ENCODE measurements at places on chromosomes 7 and 10. TPM values are rescaled to one million over a fixed set of nuclear protein-coding genes. Genes with fewer than 3 reads are reported as not detected.
A peak's percentile ranks its signal among the peaks of the same experiment; 100 is the strongest.

DNA sequence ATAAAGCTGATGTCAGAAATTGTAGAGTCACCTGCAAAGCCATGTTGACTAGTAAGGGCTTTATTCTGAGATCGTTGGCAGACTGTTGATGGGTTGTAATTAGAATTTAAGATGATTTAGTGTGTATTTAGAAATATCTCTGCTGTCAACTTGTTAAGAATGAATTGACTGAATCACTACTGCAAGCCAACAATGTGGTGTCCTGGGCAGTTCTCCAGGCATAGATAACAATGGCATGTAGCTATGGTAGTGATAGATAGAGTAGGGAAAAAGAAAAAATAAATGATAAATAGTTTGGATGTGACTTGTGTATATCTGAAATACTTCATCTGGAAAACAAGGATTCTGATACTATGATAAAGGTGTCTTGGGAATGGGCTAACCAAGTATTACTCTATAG lies 640.2 kb downstream of the ARL4A start:
- DNase-seq, result no peak

- DNase-seq, result peak; percentile 40
Observed at GRCh38 chr7:148722340-148723165, 23.9 kb downstream of the CUL1 start.

GRCh38 chr7:148972375-148972774 lies 55.9 kb downstream of the PDIA4 start:
- no peak for DNase-seq

GRCh38 chr10:131193923-131194322 lies 117.6 kb downstream of the TCERG1L start:
- DNase-seq, result no peak

GRCh38 chr7:22460363-22460988 lies 39.5 kb downstream of the STEAP1B start:
- DNase-seq, result no peak

- no peak for DNase-seq
Observed at GRCh38 chr10:123500110-123500509, 166.0 kb upstream of the GPR26 start.

DNA sequence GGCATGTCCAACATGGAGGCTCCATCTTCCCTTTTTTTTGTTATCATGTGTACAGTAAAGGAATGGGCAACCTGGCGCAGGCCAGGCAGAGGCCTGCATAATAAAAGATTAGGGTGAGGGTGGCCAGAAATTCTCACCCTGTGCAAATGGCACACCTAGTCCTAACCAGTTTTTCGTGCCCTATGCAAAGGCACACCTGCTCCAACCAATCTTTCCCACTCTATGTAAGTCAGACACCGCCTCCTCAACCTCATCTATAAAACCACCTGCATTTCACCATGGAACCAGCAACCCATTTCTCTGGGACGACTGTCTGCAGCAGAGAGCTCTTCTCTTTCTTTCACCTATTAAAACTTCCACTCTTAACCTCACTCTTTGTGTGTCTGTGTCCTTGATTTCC lies 16.1 kb downstream of the TBATA start:
- DNase-seq, result no peak

GRCh38 chr10:52335665-52336064 lies 21.6 kb downstream of the DKK1 start:
- no peak for DNase-seq

GRCh38 chr7:51158742-51159445 lies 157.7 kb downstream of the COBL start:
- DNase-seq, result no peak

DNA sequence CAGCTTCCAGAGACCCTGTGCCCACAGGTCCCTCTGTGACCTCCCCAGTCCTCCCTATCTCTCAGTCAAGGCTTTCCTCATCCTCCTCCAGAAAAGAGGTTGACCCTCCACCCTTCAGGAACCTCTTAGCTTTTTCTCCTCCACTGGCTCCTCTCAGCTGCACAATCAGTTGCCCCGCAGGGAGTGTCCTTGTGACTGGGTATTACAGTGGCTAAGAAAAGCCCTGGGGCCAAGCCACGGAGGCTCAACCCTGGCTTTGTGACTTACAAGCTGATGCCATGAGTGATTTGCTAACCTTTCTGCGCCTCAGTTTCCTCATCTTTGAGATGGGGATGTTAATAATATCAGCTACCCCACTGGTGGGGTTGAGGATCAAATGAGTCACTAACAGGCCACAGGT lies 66.4 kb upstream of the ZMIZ1 start:
- peak; percentile 6 for DNase-seq

GRCh38 chr10:124384172-124384571 lies 34.6 kb downstream of the OAT start:
- DNase-seq, result no peak

DNA sequence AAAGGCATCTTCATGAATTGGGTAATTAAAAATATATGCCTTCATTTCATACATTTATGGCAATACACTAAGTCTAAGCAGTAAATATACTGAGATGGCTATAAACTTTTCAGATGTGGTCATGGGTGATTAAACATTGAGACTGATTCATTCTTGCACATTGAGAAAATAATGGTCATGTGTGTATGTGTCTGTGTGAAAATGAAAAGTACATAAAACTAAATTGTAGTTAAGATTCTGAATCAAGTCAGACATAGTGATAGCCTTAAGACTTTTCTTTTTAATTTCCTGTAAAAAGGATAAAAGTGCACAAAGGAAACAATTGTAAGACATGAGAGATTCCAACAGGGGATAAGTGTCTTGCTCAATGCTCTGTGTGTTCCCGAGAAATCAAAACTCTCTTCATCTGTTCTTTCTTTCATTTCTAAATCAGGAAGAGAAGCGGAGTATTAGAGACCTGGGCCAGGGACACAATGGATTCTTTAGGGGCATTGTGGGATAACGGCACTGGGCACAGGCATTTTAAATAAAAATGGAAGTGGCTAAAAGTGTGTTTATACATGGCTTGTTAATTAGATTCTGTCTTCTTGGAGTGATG lies 69.8 kb upstream of the AGR3 start:
- no peak for DNase-seq

DNA sequence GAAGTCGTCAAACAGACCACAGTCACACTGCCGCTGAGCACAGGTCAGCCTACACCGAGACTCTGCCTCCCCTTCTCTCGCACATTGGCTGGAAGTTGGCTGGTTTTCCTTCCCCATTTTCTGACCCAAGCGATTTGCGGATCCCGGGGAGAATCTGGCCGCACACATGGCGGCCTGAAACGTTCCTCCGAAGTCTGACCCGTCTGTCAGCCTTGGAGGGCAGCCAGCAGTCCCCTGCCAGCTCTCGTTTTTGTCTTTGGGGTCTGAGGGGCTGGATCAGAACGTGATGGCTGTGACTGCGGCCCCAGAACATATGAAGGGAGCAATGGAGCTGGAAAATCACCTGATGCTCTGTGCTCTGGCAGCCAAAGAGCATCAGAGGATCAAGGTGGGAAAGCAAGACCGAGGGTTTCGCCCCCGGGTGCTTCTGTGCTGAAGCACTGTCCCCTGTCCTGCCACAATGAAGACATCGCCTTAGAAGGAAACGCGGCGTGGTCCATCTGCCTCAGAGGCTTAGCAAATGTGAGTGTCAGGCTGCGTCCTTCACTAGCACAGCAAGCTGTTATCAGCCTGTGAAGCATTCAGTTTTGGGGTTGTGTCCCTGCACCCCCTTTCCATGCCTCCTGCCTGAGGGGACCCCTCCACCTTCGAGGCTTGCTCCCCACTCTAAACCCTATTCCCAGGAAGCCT lies 119.3 kb upstream of the SHH start:
- no peak for DNase-seq

DNA sequence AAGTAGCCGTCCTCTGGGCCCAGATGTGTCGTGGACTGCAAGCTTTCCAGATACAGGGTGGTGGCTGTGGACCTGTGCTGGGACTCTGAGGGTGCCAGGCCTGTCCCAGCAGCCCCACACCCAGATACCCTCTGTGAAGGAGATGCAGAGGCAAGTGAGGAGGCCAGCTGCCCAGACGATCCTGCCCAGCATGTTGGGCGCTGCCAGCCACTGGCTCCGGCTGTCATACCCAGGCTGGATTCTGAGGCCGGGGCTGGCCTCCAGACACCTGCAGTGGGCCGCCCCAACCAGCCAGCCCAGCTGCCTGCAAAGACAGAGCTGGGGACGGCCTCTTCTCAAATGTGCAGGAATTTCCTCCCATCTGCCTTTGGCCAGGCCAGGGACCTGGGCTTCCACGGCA lies 39.1 kb upstream of the EBF3 start:
- DNase-seq, result no peak

DNA sequence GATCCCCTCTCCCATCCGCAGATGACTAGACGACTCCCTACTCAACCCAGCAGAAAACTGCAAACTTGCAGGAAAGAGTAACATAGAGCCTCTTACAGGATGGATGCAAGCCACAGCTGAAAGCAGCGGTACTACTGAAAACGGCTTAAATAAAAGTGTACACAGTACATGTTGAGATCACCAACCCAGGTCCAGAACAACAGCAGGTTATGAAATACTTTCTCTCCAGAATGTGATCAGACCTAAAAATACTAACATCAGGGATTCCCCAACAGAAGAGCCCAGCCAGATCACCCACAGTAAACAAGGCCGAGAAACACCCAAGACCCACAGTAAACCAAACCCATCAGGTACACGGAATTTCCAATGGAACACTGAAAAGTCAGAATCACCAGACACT lies 13.2 kb downstream of the ATE1 start:
- DNase-seq, result no peak

GRCh38 chr10:132058111-132058745 lies 7.5 kb upstream of the JAKMIP3 start:
- no peak for DNase-seq

- no peak for DNase-seq
Observed at GRCh38 chr10:131891196-131891928, 9.4 kb upstream of the PPP2R2D start.

GRCh38 chr10:69919250-69919649 lies 117.5 kb downstream of the COL13A1 start:
- no peak for DNase-seq

GRCh38 chr7:157440346-157441022 lies 103.7 kb downstream of the DNAJB6 start:
- DNase-seq, result no peak

TRPV6 gene
- 0.05 TPM for total RNA-seq

CRHR2 gene
- total RNA-seq, result 0.22 TPM

FBXO24 gene
- total RNA-seq, result 0.77 TPM

FAM20C gene
- 23.8 TPM for total RNA-seq

PRSS37 gene
- total RNA-seq, result not detected

UCN3 gene
- total RNA-seq, result not detected

DUSP5 gene
- 7.1 TPM for total RNA-seq

BRAT1 gene
- total RNA-seq, result 16.5 TPM
